ELR (cell line): ENCODE measurements at places on chromosomes 4 and X.

DNA sequence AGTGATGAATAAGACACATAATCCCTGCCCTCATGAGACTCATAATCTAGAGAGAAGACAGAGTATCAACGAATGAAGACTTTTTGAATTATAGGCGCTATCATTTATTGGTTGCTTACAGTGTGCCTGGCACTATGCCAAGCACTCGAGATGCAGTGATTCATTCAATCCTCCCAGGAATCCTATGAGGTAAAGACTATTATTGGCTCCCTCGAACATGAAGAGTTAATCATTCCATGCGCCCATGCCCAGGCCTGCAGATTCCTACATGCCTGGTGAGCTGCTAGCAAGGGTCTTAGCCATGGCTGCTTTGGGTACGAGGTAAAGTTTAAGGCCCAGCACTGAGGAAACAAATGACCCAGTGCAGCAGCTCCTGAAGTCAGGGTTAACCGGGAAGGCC lies 47.0 kb downstream of the TEX13B start:
- peak; percentile 10 for DNase-seq

DNA sequence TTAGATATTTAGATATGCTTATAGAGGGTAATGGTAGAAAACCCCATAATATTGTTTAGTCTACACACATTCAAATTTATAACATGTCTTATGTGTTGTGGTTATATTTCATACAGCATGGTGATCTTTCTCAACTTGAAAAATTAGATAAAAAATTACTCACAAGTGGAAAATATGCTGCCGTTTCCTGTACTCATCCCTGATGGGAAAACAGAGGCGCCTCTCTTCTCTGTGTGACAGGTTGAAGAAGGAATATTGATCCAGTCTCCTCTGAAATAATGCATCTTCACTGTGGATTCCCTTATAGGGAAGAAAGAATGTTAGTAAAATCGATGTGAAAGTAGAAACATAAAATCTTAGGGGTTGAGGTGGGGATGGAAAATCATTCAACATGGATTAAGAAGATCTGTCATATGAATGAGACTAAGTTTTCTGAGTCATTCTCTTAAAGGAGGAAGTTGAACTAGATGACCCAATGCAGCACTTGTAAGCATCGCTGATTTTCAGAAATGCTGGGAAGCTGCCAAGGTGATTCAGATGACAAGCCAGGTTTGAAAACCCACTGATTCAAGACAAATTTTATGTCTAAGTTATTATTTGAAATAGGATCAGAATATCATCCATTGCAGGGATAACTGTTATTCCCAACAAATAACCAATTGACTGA lies 70.7 kb downstream of the ANKRD50 start:
- DNase-seq = peak; percentile 96

DNA sequence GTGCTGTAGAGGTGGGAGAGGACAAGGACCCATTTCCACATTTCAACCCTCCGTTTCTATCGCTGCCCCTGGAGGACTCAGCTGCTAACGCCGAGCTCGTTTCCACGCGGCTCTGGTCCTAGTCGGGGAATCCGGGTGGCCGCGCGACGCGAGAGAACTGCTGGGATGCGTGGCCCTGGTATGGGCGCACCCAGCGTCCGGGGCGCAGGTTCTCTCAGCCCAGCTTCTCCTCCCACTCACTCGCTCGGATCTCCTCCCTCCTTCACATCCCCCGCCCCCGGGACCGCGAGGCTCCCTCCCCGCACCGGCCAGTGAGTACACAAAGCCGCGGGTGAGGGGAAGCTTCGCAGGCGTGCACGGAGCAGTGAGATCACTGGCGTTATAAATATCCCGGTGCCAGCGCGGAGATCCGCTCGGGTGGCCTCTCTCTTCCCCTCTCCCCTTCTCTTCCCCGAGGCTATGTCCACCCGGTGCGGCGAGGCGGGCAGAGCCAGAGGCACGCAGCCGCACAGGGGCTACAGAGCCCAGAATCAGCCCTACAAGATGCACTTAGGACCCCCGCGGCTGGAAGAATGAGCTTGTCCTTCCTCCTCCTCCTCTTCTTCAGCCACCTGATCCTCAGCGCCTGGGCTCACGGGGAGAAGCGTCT lies at the start of gene FGF5:
Gene FGF5 (plus strand): TSS at position 412 of the 649 bp plus-strand sequence. CDS start 161 bp downstream, at position 573.
- DNase-seq = peak; percentile 96

DNA sequence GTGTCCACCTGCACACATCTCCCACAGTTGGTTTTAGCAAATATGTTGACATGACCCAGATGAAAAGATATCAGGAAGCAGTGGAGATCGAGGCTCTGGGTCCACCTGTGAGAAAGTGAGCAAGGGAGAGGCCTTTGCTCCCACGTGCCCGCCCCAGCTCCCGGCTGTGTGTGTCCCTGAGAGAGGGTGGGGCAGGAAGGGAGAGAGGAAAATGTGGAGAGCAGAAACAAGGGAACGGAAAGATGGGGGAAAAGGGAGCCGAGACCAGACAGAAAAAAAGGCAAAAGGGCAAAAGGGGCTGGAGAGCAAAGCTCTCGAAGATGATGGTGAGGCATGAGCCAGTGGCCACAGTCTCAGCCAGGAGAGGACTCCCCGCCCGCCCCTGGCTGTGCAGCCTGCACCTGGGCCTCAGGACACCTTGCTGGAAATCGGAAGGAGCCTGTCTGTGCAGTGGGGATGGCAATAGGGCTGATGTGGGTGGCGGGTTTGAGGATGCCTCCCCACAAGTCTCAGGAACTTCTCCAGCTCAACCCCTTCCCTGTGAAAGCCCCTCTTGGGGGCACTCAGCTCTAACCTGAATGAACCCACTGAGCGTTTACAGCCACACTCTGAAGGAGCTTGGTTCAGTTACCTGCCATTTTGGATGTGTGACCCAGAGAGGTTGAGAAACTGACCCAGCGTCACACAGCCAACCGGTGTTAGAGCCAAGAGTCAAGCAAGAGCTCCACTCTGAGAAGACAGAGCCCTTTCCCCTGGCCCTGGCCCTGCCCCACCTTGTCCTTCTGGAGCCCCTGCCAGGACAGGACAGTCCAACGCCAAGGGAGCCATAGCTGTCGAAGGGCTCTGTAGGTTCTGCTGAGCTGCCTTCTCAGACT lies 20.3 kb upstream of the MSX1 start:
- DNase-seq = no peak

- no peak for DNase-seq
Observed at GRCh38 chrX:53379747-53380146, 42.7 kb downstream of the SMC1A start.

DNA sequence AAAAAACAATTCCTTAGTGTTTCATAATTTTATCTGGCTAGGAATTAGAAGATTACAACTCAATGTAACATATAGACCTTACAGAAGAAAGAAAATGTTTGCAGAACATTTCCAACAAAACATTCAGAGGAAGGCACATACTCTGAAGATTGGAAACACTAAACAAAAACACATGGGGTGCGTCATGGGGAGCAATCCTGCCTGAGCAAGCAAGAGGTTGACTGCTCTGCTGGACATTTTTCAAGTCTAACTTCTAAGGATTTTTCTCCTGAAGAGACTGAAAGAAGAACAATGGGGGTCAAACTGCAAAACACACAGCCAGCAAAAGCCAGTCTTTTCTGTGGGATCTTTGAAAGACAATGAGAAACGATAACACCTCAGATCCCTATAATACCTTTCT lies 182.8 kb downstream of the GUCY2F start:
- no peak for DNase-seq

DNA sequence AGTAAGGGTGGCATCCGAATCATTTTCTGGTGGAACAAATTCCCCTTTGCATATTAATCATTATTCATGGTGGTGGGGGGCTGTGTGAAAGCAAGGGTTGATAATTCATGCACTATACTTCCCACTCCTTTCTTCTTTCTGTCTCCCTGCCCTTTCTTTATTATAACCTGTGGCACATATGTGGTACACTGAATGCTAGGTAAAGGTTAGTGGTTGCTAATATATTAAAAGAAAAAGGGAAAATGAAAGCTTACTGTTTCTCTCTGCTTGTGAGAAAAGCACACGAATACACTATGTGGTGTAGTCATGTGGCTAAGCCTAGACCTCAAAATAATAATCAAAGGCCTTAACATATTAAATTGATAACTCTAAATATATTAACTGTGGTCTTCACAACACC lies 178.4 kb upstream of the RPS6KA3 start:
- DNase-seq = no peak

DNA sequence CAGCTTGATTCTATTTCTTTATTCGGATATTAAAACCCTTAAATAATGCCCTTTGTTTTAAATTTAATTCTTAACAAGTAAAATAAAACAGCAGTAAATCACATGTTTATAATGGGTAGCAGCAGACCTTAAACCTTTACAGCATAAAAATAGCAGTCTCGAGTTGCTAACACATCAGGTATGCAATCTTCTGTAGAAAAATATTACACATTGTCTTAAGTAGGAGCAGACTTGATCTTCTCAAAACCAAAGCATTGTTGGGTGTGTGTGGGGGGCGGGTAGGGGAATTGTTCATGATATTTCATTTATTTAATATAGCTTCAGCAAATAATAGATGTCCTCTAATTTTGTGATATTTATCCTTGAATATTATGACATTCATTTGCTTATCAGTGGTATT lies 331.4 kb downstream of the PCDH7 start:
- DNase-seq = no peak

DNA sequence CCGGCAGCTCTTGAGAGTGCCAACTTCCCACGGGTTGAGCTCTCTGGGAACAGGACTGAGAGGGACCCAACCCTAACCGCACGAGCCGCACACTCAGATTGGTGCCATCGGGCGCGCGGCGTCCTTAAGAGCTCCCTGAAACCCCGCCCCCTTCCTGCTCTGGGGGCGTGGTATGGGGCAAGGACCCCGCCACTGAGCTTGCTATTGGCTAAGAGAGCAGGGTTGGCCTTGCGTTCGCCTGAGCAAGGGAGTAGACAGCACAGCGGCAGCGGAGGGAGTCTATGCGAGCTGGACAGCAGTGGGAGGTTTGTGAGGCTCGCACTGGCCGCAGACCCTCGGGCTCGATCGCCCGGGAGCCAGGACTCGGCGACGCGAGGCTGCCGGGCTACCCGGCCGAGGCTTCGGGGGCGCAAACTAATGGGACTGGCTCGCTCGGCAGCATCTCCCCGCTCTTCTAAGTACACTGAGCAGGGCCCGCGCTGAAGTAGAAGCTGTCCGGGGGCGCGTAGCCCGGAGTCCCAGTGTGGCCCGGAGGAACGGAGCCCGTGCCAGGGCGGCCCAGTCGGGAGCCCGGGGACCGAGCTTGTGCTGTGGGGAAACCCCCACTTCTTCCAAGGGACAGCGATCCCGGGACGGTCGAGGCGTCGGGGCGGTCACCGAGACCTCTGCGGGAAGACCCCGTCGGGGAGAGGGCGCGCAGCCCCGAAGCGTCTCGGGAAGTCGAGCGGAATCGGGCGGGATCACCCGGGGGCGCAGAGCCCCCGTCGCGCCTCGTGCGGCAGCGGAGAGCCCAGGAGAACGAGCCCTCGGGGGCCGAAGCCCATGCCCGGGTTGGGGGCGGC lies at the start of gene EFNB1:
Gene EFNB1 (plus strand): TSS at position 282 of the 842 bp plus-strand sequence. CDS start 756 bp downstream, outside the sequence.
- DNase-seq = peak; percentile 95

GRCh38 chrX:23115651-23116050 lies 115.9 kb downstream of the DDX53 start:
- DNase-seq = no peak

GRCh38 chr4:6695660-6696610 lies 2.3 kb downstream of the S100P start:
- peak; percentile 13 for DNase-seq

DNA sequence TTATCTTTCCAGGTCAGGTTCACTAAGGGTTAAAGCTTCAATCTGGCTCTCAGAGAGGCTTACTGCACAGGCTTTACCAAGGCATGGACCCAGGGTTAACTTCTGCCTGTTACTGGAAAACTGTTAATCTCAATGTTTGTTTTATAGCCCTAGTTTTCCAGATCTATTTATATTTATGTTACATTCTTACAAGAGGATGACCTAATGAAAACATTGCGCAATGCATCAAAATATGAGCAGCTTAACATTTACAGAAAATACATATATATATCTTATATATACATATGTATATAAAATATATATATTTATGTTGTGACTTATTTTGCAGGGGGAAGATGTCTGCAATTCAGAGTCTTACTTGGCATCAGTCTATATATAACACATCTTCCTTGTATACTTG lies 112.3 kb downstream of the PCDH19 start:
- no peak for DNase-seq

DNA sequence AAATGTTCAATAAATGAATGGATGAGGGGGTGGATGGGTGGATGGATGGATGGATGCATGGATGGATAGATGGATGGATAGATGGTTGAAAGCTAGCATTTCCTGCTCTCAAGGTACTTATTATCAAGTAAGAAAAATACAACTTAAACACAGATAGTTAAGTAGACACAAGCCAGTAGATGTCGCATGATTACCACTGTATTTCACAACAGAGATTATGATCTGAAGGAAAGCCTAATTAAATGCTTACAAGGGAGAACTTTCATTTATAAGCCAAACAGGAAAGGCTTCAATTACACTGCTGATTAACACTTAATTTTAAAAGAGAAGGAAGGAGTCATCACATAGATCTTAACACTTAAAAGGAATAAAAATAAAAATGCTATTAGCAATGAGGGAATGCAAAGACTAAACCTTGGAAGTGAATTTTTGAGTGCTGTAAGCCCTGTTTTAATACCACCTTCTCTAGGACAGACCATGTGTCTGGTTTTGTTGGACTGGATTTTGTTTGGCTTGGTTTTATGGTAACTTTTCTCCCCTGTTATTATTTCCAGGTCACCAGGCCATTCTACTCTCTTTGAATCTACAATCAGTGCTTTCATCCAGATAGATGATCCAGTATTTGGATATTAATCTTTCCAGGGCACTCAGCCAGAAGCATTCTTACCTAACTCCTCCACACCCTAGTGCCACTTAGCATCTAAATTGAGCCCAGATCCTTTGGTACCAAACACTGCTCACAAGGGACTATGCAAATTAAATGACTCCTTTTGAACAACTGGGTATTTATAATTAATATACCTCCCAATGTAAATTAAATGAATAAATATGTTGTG lies 75.5 kb upstream of the SLC39A8 start:
- peak; percentile 60 for DNase-seq

GRCh38 chr4:125316401-125316790 lies 1.6 kb downstream of the FAT4 start:
- peak; percentile 49 for DNase-seq

- no peak for DNase-seq
Observed at GRCh38 chrX:148568763-148569162, 68.3 kb downstream of the AFF2 start.

- DNase-seq = no peak
Observed at GRCh38 chr4:137361756-137362470, 170.4 kb downstream of the PCDH18 start.

DNA sequence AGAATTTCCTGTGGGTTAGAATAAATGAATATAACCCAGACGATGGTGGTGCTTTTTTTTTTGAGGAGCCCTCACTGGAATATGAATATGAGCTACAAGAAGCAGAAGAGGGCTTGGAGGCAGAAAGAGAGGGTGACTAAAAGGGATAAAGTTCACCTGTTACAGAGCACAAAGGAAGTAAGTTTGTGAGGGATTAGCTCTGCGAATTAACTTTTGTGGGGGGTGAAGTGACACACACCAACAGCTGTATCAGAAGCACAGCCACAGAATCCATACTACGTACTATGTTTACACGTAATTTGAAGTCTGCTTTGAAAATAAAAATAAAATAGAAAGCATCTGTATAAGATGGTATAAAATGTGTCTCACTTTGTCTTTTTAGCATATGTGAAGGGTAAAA lies 963.6 kb upstream of the DIAPH2 start:
- no peak for DNase-seq

- DNase-seq = no peak
Observed at GRCh38 chrX:22542641-22543040, 269.9 kb downstream of the CBLL2 start.

- no peak for DNase-seq
Observed at GRCh38 chr4:145167887-145168286, 12.5 kb downstream of the OTUD4 start.
